Type B pancreatic cell (in vitro differentiated cells): ENCODE measurements at places on chromosomes 4 and X. TPM values are rescaled to one million over a fixed set of nuclear protein-coding genes. Genes with fewer than 3 reads are reported as not detected.
A peak's percentile ranks its signal among the peaks of the same experiment; 100 is the strongest.

Gene RBMXL3
- total RNA-seq, result not detected in 2 replicates

Gene IQCM
- not detected in 2 replicates for total RNA-seq

Gene EXOC1L
- not detected in 2 replicates for total RNA-seq

- no peak for DNase-seq
- H3K4me1 ChIP-seq, result no peaks in the 10 kb centered on the region
- no peaks in the 10 kb centered on the region for H3K36me3 ChIP-seq
- peak overlapping the region; percentile 16 for H3K27ac ChIP-seq
- H3K4me3 ChIP-seq, result no peak overlapping the region
- H3K27me3 ChIP-seq, result no peaks in the 10 kb centered on the region
These were observed 19.7 kb upstream of the DOCK11 start for GRCh38 chrX:118475903-118476302.

- no peak overlapping the region for H3K4me3 ChIP-seq
- peaks cover 3% of the 10 kb centered on the region for H3K27me3 ChIP-seq
- no peak overlapping the region for H3K27ac ChIP-seq
- peaks cover 4% of the 10 kb centered on the region for H3K4me1 ChIP-seq
These were observed 459.2 kb upstream of the GALNT7 start for GRCh38 chr4:172709376-172709775.

GRCh38 chr4:78332976-78333375, 218.6 kb upstream of the ANXA3 start:
- no peak for DNase-seq
- no peak overlapping the region for H3K4me3 ChIP-seq
- H3K27ac ChIP-seq, result peak overlapping the region; percentile 15

DNA sequence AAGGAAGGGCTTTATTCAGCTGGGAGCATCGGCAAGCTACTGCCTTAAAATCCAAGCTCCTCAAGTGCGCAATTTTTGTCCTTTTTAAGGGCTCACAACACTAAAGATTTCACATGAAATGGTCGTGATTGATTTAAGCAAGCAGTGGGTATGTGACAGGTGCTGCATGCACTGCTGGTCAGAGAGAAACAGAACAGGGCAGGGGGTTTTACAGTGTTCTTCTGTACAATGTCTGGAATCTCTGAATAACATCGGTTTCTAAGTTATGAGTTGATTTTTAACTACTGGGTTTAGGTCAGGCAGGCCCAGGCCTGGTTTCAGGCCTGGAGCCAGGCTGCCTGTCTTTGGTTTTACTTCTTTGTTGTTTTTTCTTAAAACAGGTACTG, 6.0 kb downstream of the UGT2B17 start:
- no peak for DNase-seq
- no peaks in the 10 kb centered on the region for H3K27me3 ChIP-seq
- no peaks in the 10 kb centered on the region for H3K36me3 ChIP-seq
- no peaks in the 10 kb centered on the region for H3K4me1 ChIP-seq
- H3K4me3 ChIP-seq, result no peak overlapping the region

DNA sequence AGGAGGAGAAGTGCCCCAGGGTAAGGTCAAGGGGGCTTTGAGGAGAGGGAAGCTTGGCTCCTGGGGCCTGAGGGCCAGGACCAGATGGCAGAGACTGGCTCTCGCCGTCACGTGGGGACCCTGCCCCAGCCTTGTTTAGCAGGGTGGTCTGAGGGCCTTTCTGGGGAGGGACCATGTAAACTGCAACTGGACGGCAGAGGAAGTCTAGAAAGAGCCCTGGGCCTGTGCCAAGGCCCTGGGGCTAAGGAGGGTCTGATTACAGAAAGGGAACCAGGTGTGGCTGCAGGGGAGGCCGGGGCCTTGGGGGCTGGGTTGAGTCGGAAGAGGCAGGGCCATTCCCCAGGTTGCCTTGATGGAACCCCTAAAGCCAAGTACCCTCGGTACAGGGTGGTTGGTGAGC, 1.8 kb upstream of the HGFAC start:
- no peaks in the 10 kb centered on the region for H3K4me1 ChIP-seq
- H3K27ac ChIP-seq, result no peak overlapping the region
- DNase-seq, result no peak
- H3K36me3 ChIP-seq, result no peaks in the 10 kb centered on the region
- no peaks in the 10 kb centered on the region for H3K27me3 ChIP-seq

GRCh38 chr4:118279920-118280432, 72.8 kb downstream of the PRSS12 start:
- H3K4me1 ChIP-seq, result peaks cover 29% of the 10 kb centered on the region
- H3K36me3 ChIP-seq, result peaks cover 27% of the 10 kb centered on the region
- H3K27ac ChIP-seq, result peak overlapping the region; percentile 93
- peak overlapping the region; percentile 95 for H3K4me3 ChIP-seq

- peaks cover 7% of the 10 kb centered on the region for H3K4me1 ChIP-seq
- no peaks in the 10 kb centered on the region for H3K36me3 ChIP-seq
- DNase-seq, result no peak
- no peak overlapping the region for H3K27ac ChIP-seq
- no peak overlapping the region for H3K4me3 ChIP-seq
These were observed 55.5 kb downstream of the MID1IP1 start for GRCh38 chrX:38856670-38857265.

DNA sequence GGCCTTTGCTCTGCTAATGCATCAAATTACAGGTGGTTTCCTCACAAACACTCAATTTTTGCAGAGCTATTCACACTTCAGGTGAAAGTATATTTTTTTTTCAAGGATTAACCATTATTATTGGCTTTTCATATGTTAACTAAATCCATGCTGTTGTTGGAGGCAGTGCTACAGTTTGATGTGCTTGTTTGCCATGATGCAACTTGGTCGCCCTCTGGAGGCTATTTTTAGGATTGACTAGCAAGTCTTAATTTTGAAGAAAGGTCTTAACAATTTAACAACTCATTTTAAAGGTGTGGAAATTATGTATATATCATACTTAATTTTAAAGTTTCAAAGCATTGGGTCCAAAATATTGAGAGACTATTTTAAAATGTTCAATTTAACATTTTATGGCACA, 168.8 kb upstream of the FAM47A start:
- DNase-seq, result no peak
- no peaks in the 10 kb centered on the region for H3K4me1 ChIP-seq
- H3K36me3 ChIP-seq, result no peaks in the 10 kb centered on the region
- H3K27me3 ChIP-seq, result no peaks in the 10 kb centered on the region
- no peak overlapping the region for H3K27ac ChIP-seq

- H3K4me1 ChIP-seq, result no peaks in the 10 kb centered on the region
- no peaks in the 10 kb centered on the region for H3K36me3 ChIP-seq
- no peak overlapping the region for H3K27ac ChIP-seq
- DNase-seq, result no peak
- H3K4me3 ChIP-seq, result no peak overlapping the region
These were observed 201.6 kb downstream of the FRMPD4 start for GRCh38 chrX:12339921-12340320.

GRCh38 chr4:183959319-183960045, 54.4 kb downstream of the STOX2 start:
- H3K4me3 ChIP-seq, result no peak overlapping the region
- H3K27ac ChIP-seq, result no peak overlapping the region
- peaks cover 28% of the 10 kb centered on the region for H3K4me1 ChIP-seq
- H3K36me3 ChIP-seq, result peaks cover 4% of the 10 kb centered on the region
- DNase-seq, result no peak

DNA sequence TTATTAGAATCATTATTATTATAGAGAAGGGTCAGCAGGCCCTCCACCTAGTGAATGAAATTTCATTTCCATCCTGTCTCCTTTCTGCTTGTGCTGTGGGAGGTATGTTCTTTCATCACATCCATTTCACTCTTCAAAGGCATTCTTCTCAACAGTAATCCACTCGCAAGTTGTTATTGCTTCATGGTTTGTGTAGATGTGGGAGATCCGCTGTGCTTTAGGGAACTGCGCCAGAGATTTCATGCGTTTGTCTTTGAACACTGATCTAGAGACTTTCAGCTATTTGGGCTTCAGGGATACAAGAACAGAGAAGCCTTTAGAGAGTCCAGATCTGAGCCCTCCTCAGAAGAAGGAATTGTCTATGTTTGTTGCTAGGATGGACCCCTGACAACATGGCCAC, 53.5 kb upstream of the PUDP start:
- no peak overlapping the region for H3K27ac ChIP-seq
- H3K36me3 ChIP-seq, result peaks cover 7% of the 10 kb centered on the region
- no peaks in the 10 kb centered on the region for H3K4me1 ChIP-seq
- no peak for DNase-seq

DNA sequence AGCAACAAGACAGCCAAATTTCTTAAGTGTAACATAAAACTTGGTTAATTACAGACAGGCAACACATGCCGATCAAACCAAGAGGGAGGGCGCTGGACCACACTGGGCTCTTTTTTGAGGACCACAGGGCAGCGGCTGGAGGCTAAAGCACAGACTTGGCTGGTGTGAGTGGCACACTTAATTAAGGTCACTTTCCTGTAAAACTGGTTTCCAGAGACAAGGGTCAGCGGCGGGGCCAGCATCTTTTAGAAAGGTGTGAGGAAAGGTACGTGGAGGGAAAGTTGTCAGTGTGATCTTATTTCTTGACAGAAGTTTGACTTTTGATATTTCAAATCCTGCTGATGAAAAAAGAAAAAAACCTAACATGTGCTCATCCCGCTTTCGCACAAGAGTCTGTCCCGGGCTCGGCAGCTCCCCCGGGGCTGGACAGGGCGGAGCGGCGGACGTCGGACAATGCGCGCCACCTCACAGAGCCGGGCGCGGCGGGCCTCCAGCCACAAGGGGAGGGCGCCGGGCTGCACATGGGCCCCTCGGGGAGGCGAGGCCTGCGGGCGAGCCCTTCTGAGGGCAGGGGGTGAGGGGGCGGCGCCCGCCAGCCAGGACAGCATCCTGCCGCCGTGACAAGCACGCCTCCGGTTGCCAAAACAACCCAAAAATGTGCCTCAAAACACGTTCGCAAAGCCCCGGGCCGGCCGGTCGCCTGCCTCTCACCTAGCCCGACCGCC, 660 bp upstream of the HSPA4L start:
- H3K27me3 ChIP-seq, result peaks cover 31% of the 10 kb centered on the region
- no peak for DNase-seq
- peak overlapping the region; percentile 99 for H3K4me3 ChIP-seq
- peak overlapping the region; percentile 52 for H3K27ac ChIP-seq
- H3K4me1 ChIP-seq, result peaks cover 14% of the 10 kb centered on the region

DNA sequence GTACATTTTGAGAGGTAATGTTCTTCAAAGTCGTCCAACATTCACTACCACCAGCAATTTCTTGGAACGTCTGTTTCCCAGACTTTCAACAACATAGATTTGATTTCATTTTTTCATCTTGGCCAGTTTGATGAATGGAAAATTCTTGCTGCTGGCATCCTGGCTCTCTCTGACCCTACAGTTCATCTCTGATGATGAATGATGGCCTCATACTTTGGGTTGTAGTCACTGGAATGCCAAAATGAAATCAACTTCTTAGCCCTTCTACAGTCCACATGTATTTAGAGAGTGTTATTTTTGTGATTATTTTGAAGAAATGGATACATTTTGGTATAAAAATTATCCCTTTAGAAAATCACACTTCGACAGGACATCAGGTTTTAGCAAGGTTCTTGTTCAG, 8.8 kb downstream of the CHST7 start:
- DNase-seq, result no peak
- H3K27ac ChIP-seq, result no peak overlapping the region
- no peak overlapping the region for H3K4me3 ChIP-seq
- H3K27me3 ChIP-seq, result peaks cover 1% of the 10 kb centered on the region

GRCh38 chr4:173264245-173264644, 69.9 kb downstream of the HMGB2 start:
- H3K27ac ChIP-seq, result no peak overlapping the region
- peaks cover 21% of the 10 kb centered on the region for H3K4me1 ChIP-seq
- H3K4me3 ChIP-seq, result no peak overlapping the region
- H3K27me3 ChIP-seq, result no peaks in the 10 kb centered on the region
- peaks cover 5% of the 10 kb centered on the region for H3K36me3 ChIP-seq

- H3K27ac ChIP-seq, result no peak overlapping the region
- peaks cover 13% of the 10 kb centered on the region for H3K4me1 ChIP-seq
- H3K27me3 ChIP-seq, result peaks cover 3% of the 10 kb centered on the region
- DNase-seq, result no peak
- H3K4me3 ChIP-seq, result no peak overlapping the region
These were observed 5.6 kb downstream of the RHOH start for GRCh38 chr4:40202474-40202873.

- H3K27me3 ChIP-seq, result no peaks in the 10 kb centered on the region
- peak overlapping the region; percentile 10 for H3K27ac ChIP-seq
- no peak for DNase-seq
- H3K4me1 ChIP-seq, result peaks cover 15% of the 10 kb centered on the region
These were observed 119.8 kb downstream of the PPARGC1A start for GRCh38 chr4:23770011-23770410.

DNA sequence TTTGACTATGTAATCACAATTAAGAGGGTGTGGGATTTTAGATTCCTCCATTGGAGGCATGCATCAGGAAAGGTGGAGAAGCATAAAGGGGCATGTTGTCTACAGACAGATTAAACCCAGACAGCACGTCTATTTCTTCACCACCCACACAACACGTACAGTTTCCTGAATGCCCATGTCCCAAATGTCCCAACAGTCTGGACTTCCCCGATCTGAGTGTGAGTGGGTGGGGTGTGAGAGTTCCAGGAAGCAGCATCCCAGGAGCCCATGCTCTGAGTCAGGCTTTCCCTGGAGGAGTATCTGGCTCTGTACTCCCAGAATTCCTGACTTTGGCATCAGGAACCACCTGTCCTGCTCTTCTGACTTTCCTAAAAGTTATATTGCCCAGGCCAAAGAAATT, 30.8 kb upstream of the NDP start:
- H3K27me3 ChIP-seq, result no peaks in the 10 kb centered on the region
- H3K27ac ChIP-seq, result no peak overlapping the region
- H3K36me3 ChIP-seq, result no peaks in the 10 kb centered on the region
- H3K4me3 ChIP-seq, result no peak overlapping the region
- no peak for DNase-seq

DNA sequence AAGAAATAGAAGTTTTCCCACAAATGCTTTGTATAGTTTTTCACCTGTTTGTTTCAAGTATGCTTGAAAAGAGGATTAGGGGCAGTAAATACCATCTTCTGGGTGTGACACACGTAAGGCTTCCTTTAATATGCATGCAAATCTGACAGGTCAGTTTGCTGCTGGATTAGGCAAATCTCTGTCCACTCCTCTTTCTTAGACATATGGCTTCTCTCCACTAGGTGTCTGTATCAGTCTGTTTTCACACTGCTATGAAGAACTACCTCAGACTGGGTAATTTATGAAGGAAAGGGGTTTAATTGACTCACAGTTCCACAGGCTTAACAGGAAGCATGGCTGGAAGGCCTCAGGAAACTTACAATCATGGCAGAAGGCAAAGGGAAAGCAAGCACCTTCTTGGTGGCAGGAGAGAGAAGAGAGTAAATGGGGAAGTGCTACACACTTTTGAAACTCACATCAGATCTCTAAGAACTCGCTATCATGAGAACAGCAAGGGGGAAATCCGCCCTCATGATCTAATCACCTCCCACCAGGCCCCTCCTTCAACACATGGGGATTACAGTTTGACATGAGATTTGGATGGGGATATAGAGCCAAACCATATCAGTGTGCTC, 66.9 kb downstream of the TAB3 start:
- H3K27me3 ChIP-seq, result no peaks in the 10 kb centered on the region
- DNase-seq, result no peak
- no peak overlapping the region for H3K4me3 ChIP-seq
- no peak overlapping the region for H3K27ac ChIP-seq

- no peak overlapping the region for H3K4me3 ChIP-seq
- DNase-seq, result no peak
- no peaks in the 10 kb centered on the region for H3K36me3 ChIP-seq
- H3K27me3 ChIP-seq, result no peaks in the 10 kb centered on the region
- H3K27ac ChIP-seq, result no peak overlapping the region
These were observed 8.6 kb upstream of the TSPAN7 start for GRCh38 chrX:38552721-38553120.

GRCh38 chr4:100913685-100914084, 395.9 kb upstream of the EMCN start:
- no peaks in the 10 kb centered on the region for H3K4me1 ChIP-seq
- no peak overlapping the region for H3K27ac ChIP-seq
- DNase-seq, result no peak
- H3K27me3 ChIP-seq, result no peaks in the 10 kb centered on the region
- H3K4me3 ChIP-seq, result no peak overlapping the region
